A172 (cell line): ENCODE measurements at places on chromosomes 16 and 17.

- no peak for DNase-seq
Measured at GRCh38 chr17:67054608-67055007, 10.3 kb downstream of the CACNG1 start.

GRCh38 chr17:81844327-81844851 is 9.5 kb upstream of the PPP1R27 start:
- peak; percentile 41 for DNase-seq

DNA sequence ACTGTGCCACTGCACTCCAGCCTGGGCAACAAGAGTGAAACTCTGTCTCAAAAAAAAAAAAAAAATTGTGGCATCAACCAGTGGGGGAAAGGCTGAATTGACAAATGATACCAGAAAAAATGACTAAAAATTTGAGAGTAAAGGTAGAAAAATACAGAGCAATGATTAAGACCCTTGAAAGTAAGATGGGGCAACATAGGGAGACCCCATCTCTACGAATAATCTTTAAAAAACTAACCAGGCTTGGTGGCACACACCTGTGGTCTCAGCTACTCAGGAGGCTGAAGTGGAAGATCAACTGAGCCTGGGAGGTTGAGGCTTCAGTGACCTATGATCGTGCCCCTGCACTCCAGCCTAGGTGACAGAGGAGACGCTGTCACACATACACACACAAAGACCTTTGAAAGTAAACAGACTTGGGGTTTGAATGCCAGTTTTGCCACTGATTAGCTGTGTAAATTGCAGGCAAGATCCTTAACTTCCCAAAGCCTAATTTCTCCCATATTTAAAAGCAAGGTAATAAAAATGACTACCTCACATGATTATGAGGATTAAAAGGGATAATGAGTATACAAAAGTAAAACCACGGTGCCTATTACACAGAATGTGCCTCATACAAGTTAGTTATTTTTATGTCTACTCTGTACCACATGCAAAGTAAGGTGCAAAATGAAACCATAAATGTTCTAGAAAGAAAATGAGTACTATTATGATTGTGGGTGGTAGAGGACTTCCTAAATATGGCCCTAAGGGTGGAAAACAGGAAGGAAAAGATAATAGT is 21.7 kb upstream of the PAFAH1B1 start:
- no peak for DNase-seq

- DNase-seq = no peak
Measured at GRCh38 chr16:73308771-73309170, 260.8 kb upstream of the ZFHX3 start.
